ENCODE measurements at places on chromosomes 16 and 17.

DNA sequence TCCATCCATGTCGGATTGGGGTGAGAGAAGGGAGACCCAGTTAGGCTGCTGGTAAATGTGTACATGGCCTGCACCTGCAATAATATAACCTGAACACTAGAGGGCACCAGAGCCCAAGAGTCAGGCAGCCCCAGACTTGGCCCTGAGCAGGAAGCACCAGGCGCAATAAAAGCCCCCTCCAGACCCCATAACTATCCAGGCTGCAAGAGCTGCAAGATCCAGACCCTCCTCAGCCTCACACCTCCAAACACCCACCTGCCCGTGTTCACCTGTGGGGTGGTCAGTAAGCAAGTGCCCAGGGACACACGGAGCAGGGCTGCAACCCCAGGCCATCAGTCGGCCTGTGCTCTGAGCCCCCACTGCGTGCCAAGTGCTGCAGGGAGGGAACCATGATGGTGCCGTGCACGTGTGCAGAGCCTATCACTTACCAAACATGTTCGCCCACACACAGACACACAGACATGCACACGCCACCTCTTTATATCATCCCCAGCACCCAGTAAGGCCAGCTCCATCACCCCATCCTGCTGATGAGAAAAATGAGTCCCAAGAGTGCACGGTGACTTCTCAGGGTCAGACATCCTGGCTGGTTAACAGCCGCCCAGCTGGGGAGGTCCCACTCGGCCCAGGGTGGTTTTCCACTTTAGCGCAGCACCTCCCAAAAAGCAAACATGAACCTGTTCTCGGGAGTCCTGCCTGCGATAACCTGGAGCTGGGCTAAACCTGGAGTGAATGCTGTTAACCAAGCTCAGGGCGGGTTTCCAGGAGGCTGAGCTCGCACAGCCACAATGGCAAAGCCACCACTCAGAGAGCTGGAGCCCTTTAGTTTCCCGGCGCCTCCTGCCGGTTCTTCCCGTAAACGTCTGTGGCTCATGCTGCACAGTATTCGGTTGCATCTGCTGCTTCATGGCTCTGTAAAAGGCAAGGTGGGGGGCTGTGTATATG is 439.8 kb downstream of the SOX9 start:
- peak; percentile 51 for DNase-seq

- DNase-seq, result peak; percentile 3
Measured at GRCh38 chr17:2433696-2434095, 32.8 kb upstream of the MNT start.

DNA sequence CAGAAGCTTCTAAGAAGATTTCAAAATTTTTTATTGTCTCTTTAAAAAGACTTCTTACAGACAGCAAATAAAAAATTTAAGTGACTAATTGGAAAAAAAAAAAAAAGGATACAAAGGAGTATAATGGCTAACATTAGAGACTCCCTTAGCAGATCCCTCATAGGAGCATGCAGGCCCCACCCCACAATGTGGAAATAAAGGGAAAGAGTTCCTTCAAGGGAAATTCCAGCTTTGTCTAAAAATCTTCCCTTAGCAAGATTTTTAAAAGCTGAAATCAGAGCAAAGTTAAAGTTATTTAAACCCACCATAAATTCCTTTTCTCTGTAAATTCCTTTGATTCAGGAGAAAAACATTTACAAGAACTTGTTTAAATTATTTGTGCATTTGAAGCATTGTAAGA is 32.5 kb upstream of the NOS2 start:
- DNase-seq, result no peak

DNA sequence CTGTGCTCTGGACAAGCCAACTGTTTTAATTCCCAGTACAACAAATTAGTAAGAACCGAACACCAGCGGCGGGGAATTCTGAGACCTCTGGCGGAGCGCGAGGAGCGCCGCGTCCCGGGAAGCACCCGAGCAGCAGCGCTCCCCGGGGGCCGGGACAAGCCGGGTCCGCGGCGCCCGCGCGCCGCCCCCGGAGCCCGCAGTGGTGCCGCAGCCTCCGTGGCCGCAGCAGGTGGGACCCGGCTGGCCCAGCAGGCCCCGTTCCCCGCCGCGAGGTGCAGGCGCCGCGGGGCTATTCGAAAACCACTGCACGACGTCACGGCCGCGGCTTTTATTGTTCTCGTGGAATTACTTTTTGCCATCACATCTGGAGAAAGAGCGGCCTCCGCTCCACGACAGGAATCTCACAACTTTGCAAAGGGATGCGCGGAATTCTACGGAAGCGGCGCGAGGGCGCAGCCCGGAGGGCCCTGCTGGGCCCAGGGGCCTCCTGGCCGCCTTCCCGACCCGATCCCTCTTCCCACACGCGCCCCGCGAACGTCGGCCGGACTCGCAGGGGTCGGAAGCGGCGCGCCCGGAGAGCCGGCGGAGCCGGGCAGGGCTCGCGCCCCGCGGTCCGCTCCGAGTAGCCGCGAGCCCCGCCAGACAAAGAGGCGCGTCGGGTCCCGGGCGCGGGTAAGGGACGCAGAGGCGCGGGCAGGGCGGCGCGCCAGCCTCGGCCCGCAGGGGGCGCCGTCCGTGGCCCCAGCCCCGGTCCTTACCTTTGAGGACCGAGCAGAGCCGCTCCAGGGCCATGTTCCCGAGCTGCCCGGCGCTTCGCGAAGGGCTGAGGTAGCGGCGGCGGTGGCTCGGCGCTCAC is 696 bp downstream of the NETO2 start:
- DNase-seq, result peak; percentile 58

GRCh38 chr17:80852476-80853015 is 139.1 kb upstream of the CHMP6 start:
- no peak for DNase-seq

DNA sequence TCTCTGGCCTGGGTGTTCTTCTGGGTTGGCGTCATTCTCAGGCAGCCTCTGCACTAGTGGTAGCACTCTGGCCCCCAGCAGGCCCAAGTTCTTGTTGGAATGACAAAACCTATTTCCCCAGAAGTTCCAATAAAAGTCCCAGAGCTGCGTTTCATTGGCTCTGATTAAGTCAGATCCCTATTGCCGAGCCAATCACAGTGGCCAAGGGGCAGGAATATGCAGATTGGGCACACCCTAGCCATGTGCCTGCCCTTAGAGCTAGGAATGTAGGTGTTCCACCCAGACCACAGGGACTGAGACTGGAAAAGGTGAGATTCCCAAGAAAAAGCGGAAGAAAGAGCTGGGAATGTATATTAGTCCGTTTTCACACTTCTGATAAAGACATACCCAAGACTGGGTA is 44.9 kb upstream of the POLR3E start:
- no peak for DNase-seq

GRCh38 chr17:40063901-40064531 is 1.3 kb downstream of the THRA start:
- DNase-seq, result no peak

DNA sequence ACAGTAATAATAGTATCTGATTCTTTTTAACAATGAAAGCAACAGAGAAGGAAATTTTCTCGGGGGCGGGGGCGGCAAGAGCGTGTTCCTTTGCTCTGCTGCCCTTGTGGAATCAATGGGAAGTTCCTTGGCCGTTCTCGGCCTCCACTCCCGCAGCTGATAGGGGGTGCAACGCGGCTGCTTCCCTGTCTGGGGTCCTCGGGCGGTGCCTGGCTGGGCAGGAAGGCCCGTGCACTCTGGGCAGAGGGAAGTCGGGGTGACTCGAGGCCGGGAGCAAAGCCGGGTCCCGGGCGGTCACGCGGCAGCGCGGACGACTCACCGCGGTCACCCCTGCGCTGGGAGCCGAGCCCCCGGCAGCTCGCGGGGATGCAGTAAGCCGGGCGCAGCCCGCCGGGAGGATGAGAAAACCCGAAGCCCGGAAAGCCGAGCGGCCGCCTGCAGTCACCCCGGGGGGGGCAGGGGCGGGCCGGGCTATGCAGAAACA is 2.5 kb downstream of the TUBB3 start:
- no peak for DNase-seq

DNA sequence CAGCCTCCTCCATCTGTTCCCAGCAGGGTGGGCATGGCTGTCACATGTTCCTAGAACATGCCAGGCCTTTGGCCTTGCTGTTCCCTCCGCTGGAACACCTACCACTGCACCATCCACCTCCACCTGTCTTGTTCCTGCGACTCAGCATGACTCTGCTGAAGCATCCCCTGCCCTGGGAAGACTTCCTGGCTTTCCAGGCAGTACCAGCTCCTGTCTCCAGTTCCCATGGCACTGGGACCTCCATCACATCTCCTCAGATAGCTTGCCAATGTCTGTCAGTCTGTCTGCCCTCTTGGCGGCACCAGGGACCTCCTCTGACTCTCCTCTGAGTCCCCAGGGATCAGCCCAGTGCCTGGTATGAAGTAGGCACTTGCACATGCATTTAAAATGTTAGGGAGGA is 15.7 kb downstream of the PDP2 start:
- DNase-seq, result no peak

- DNase-seq, result peak; percentile 8
Measured at GRCh38 chr17:17994271-17995069, 21.8 kb downstream of the DRC3 start.

DNA sequence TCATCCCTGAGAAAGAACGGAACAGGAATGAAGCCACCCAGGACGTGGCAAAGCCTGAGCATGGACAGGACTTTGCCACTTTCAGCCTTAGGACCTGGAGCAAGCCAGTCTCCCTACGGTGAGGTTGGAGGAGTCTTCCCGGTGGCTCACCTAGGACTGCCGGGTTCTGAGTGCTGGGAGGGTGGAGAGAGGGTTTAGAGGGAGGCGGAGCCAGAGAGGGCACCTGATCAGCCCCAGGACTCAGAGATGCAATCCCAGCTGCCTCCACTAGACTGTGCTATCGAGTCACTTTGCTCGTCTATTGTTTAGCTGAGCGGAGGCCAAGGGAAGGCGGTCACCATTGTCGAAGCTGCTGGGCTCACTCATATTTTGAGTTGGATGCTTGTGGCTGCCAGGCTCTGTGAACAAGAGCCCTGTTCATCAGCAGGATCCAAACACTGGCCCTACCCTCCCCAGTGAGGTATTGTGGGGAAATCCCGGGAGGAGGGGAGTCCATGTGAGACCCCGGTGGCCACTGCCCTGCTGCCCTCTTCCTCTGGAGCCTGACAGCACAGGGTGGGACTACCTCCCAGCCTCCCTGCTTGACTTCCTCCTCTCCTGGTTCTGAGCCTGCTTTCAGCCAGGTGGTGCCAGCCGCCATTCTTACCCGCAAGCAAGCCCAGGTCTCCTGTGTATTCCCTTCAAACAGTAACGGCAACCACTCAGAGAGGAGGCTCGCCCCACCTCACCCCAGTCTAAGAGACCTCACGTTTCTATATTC is 7.0 kb downstream of the KRT14 start:
- DNase-seq, result peak; percentile 41

DNA sequence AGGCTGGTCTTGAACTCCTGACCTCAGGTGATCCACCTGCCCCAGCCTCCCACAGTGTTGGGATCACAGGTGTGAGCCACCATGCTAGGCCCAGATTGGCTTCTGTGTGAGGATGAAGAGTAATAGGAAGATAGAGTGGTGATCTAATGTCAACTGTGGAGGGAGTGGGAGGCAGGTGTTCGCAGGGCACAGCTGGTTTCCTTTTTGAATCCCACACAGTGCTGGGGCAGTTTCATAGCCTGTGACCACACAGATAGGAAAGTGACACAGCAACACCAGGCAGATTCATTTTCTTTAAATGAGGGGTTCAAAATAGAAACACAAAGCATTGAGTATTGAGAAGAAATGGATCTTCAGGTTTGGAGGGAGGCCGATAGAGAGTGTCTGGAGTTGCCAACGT is 540.3 kb downstream of the WWOX start:
- DNase-seq, result no peak

DNA sequence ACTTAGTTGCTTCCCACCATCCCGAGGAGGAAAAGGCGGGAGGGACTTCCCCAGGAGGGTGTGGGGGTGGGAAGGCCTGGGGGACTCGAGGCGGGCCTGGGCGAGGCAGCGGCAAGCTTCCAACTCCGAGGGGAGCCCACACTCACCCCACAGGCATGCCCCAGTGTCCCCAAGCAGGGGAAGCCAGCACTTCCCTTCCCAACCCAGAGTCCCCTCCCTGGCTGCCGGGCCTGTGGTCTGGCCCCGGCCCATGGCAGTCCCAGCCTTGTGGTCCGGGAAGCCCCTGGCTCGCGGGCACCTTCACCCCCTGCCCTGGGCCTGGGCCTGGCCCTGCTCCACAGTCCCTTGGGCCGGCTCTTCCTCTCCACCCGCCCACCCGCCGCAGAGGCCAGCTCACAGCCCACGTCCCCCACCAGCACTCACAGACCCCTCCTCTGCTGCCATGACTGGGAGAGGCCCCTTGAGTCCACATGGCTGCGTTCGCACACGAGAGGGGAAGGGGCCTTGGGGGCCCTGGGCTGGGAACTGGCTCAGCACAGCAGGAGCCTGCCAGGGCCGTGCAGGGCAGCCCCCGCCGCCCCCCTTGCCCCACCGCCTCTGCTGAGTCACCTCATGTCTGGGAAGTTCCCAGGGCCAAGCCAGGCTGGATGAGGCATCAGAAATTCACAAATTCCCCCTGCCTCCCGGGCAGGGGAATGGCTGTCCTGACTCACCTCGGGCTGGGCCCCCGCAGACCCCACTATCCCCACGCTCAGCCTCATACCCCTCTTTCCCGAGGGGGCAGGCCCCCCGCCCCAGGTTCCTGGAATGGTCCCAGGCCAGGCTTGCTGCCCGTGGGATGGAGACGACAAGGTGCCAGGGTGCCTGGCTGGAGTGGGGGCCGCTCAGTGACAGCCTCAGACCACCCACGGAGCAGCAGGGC is 27.8 kb downstream of the BAHCC1 start:
- DNase-seq, result no peak

GRCh38 chr16:73404001-73404400 is 356.1 kb upstream of the ZFHX3 start:
- no peak for DNase-seq

- no peak for DNase-seq
Measured at GRCh38 chr16:53528797-53529196, 25.8 kb upstream of the AKTIP start.

- DNase-seq, result no peak
Measured at GRCh38 chr16:85543536-85543935, 69.6 kb upstream of the GSE1 start.

DNA sequence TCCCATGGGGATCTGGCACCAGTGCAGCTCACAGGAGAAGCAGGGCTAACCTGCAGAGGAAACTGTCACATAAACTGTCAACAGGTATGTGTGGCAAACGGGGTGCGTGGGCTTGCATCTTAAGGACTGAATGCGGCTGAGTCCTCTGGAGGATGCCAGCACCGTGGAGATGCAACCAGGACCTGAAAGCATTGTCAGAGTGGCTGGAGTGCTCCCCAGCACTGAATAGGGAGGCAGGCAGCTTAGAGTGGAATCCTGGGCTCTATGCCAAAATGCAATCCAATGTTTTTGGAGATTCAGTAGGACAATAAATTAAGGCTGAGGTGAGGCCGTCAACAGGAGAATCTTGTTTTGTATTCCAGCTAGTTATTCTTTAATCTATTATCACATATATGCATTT is 21.3 kb upstream of the SALL1 start:
- DNase-seq, result no peak
